ENCODE measurements at places on chromosomes 11 and 22.

GRCh38 chr22:46070803-46071450 is 79.4 kb upstream of the PPARA start:
- no peak for DNase-seq

GRCh38 chr22:44159221-44159620 is 21.5 kb upstream of the PARVG start:
- peak; percentile 87 for DNase-seq

- DNase-seq = no peak
These were observed 390.6 kb downstream of the GUCY1A2 start for GRCh38 chr11:106627694-106628093.

DNA sequence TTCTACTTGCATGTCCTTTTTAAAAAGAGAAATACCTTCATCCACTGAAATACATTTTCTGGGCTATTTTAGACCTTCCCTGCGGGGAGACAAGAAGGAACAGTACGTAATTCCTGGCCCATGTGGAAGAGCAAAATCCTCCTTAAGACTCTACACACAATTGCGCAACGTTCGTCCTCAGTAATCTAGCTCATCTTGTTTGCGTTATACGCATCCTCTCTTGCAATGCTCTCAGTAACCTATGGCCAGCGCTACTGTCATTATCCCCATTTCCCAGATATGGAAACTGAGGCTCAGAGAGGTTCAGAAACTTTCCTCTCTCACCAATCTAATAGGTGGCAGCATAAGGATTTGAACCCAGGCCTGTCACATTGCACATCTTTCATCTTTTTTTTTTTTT is 54.6 kb downstream of the RPUSD4 start:
- no peak for DNase-seq

DNA sequence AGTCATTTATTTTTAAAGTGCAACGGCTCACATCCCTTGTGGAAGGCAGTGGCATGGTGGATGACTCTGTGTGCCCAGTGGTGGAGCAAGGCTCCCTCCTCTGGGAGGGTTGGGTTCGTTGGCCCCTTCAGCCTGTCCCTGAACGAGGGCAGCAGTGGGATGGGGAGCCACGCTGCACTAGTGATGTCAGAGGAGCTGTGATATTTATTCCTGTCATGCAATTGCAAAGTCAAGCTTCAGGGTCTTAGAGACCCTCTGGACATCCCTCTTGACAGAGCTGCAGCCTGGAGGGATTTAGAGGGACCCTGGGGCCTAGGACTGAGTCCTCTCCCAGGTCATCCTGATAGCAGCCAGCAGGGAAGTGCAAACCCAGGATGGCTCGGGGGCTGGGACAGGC is 78.2 kb upstream of the NARS2 start:
- no peak for DNase-seq

GRCh38 chr11:115924744-115925567 is 420.7 kb upstream of the CADM1 start:
- no peak for DNase-seq

- no peak for DNase-seq
These were observed 93.5 kb downstream of the LARGE2 start for GRCh38 chr11:46015941-46016340.

DNA sequence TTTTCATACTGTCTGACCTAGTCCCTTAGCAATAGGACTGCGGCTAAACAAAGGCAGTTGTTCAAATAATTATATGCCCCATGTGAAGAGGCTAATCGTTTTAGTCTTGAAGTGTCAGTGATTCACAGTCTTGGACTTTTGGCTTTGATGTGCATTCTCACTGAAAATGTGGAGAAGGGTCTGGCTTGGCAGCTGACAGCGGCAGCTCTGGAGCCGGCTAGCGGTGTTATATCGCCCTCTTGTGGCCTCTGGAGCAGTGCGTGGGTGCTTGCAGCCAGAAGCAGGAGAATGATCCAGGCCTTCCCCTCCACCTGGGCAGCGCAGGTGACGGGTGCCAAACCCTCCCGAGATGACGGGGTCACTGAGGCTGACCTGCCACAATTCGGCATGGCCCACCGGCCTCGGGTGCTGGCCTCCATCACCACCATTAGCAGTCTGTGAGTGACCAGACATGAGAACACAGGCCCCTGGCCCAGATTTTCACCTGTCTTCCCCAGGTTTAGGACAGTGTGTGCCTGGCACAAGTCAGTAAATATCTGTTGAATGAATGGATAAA is 90.3 kb upstream of the PITPNB start:
- peak; percentile 79 for DNase-seq

GRCh38 chr11:69563946-69564775 is 76.8 kb upstream of the CCND1 start:
- DNase-seq = no peak

DNA sequence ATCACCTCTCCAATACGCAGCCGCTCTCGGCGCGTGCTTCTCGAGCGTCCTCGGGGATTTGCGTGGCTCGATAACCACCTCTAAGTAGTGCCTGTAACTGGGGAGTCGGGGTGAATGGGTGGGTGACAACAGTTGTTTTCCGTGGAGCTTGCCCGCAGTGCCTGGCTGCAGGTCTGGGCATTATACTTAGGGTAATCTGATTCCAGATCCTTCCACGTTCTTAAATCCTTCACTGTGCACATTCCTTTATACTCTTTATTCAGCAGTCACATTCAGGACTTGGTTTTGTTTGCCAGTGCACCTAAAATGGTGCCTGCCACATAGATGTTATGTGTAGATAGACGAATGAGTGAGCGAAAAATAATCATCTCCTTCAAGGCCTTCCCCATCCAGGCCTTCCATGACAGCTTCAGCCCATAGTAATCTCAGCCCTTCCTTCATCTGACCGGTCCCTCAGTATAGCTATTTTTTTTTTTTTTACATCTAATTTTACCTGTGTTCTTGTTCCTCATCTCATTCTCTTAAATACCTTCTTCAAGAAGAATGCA is 602 bp downstream of the NAT10 start:
- no peak for DNase-seq

GRCh38 chr11:27380771-27381170 is 17.8 kb upstream of the CCDC34 start:
- no peak for DNase-seq

DNA sequence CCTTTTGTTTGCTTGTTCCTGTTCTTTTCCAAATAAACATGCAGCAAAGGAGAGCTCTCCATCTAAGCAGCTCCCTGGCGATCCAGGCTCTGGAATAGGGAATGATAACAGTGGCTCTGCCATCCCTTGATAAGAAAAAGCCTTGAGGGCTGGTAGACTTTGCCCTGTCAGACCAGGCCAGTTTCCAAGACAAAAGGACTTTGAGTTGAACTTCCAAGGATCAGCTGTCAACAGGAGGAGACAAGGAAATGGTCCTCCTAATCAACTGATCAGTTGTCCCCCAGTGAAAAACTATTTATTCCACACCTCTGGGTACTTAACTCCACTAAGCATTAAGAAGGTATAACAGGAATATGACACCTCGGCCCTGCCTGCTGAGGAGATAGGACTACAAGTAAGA is 127.8 kb downstream of the PARVA start:
- DNase-seq = no peak

DNA sequence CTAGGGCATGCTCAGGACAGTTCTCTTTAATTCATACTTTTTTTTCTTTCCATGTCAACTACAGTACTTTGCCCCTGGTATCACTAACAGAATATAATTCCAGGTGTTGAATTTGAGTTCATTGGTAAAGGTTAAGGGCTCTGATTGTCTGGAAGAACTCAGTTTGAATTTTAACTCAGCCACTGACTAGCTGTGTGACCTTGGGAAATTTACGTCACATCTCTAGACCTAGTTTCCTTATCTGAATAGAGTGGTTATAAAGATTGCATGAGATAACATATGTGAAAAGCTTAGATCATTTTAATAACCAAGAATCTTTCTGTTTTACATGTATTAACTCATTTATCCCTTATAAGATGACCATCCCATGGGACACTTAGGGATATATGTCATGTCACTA is 15.8 kb upstream of the ZC3H12C start:
- DNase-seq = no peak

GRCh38 chr22:49551897-49552614 is 275.6 kb downstream of the BRD1 start:
- DNase-seq = no peak

GRCh38 chr11:23797624-23798419 is 699.0 kb upstream of the LUZP2 start:
- peak; percentile 3 for DNase-seq

- no peak for DNase-seq
These were observed 1.4 kb downstream of the TMX2 start for GRCh38 chr11:57713835-57714234.

DNA sequence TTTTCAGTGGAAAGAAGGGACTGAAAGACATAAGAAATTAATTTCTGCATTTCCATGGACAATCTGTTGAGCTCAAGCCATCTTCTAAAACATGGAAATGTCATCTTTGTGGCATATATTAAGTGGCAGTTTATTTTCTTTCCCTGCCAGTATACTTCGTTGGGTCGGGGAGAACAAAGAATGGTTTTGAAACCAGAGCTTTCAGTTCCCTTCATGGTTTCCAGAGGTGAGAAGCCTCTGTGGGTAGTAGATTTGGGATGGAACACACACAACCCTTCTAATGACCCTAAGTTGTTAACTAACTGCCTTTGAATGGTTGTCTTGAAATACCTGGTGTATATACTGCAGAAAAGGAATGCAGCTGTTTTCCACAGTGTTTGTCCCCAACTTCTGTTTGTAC is 17.6 kb upstream of the GAS2L1 start:
- no peak for DNase-seq

DNA sequence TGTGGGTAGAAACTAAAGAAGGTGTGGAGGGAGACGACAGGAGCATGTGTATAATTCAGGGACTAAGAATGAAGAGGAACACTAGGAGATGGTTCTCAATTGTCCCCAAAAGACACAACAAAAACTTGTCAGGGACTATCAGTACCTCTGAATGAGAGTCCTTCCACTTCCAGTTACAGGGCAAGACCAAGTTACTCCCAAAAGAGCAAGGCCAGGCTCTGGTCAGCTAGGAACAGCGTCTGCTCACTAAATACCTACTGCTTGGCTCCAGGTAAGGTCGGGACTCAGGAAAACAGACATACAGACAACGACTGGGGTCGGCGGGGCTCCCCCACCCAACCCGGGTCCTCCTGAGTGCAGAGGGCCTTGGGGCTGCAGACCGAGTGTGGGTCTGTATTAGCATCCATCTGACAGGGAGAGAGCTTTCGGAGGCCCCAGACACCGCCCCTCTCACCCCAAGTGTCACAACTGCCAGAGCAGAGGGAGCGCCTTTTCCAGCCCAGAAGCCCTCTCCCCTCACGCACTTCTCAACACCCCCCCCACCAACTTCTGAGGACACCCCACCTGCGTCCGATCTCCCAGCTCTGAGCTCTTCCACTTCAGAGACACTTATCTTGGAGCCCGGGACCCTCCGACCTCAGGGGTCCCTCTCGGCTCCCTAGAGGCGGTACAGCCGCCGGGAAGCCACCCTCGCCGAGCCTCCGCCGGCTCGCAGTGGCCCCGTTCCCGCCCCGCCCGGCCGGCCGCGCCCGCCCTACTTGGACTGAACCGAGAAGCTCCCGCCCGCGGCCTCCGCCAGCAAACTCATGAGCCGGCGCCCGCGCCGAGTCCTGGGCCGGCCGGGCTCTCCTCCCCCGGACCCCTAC is 522 bp downstream of the RHOG start:
- DNase-seq = peak; percentile 17

GRCh38 chr11:3095712-3096361 is 38.6 kb upstream of the CARS1 start:
- no peak for DNase-seq

- DNase-seq = peak; percentile 37
These were observed 129.9 kb downstream of the KCNC1 start for GRCh38 chr11:17864478-17864941.

DNA sequence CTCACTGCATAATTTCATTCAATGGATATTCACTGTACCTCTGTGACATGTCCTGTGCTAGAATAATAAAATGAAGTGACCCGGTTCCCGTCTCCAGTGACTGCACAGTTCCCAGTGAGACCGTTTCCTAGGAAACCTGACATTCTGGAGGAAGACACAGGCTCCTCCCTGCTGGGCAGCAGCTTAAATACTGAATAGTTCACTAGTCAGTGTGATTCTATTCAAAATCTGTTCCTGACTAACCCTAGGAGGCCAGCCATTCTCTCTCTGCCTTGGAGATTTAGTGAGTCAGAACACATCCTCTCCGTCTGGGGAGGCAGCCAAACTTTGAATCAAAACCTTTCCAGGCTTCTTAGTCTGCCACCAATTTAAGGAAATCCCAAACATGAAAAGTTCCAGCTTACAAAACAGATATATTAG is 11.3 kb downstream of the TRIM66 start:
- peak; percentile 95 for DNase-seq

GRCh38 chr11:67368621-67369020 is 4.8 kb downstream of the CLCF1 start:
- DNase-seq = no peak

DNA sequence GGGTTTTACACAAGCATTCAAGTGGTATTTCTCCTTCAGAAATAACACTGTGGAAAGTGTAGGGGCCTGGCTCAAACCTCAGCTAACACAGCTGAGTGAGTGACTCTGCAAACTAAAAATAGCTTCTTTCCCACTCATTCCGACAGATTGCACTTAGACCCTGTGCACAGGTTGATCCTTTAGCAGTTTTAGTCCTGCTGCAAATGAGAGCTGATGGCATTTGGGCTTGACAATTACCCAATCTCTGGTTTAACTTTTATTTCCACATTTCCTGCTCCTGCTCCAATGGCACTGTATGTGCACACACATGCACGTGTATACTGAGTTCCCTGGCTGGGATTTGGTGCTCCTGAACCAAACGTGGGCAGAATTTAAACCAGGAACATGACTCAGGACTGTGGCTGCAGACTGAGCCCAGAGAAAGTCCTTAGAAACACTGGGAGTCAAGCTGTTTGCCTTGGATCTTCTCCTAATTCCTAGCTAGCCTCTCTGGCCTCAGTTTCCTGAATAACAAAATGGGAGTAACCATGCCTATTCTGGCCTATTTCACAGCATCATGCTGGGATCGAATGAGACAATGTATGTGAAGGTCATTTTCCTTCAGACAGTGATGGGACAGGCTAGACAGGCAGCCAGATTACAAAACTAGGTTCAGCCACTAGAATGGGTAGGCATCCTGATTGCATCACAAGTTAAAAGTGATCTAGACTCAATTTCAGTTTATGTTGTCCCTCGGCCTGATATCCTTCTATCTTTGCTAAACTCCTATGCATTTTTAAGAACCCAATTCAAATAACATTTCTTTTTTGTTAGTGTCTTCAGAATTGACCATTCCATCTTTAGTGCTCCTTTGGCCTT is 58.2 kb downstream of the SERGEF start:
- no peak for DNase-seq

DNA sequence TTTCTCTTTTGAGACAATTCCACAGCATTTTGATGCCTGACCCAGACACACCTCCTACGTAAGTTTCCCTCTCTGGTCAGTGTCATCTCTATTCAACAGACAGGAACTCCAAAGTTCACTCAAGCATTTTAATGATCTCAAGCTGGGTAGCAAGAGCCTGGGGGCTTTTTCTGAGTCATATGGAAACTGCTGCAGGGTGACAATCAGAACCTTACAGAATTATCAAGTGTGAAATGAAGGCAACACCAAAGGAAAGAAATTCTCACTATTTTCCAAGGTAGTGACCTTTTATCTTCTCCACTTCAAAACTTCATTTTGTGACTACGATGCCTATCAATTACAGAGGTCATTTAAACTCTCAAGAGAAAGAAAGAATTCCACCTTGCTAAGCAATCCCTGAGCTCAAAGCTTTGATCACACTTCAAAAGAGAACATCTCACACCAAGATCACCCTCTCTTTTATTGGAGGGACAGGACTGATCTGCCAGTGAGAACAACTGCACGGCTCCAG is 229.0 kb upstream of the ZC3H12C start:
- no peak for DNase-seq

GRCh38 chr11:65744026-65744698 is 23.6 kb upstream of the RNASEH2C start:
- peak; percentile 39 for DNase-seq
